Right atrium auricular region (tissue), 2 donors: ENCODE measurements at places on chromosomes 12 and 14. TPM values are rescaled to one million over a fixed set of nuclear protein-coding genes. Genes with fewer than 3 reads are reported as not detected.

- DNase-seq: no peak
- no peaks in the 10 kb centered on the region for H3K27me3 ChIP-seq
- H3K36me3 ChIP-seq: no peaks in the 10 kb centered on the region
- H3K4me3 ChIP-seq: no peak overlapping the region
- H3K4me1 ChIP-seq: no peaks in the 10 kb centered on the region
These were observed 7.7 kb upstream of the IFNG-AS1 start for GRCh38 chr12:67981287-67982162.

- peaks cover 3% of the 10 kb centered on the region for H3K36me3 ChIP-seq
- H3K27ac ChIP-seq: no peak overlapping the region
- no peaks in the 10 kb centered on the region for H3K27me3 ChIP-seq
- no peak overlapping the region for H3K4me3 ChIP-seq
- DNase-seq: no peak
These were observed 24.8 kb downstream of the CLSTN3 start for GRCh38 chr12:7154901-7155470.

- H3K27me3 ChIP-seq: no peaks in the 10 kb centered on the region
- no peaks in the 10 kb centered on the region for H3K36me3 ChIP-seq
- H3K4me3 ChIP-seq: peak overlapping the region; percentile 79
- H3K4me1 ChIP-seq: peaks cover 30% of the 10 kb centered on the region
- peak overlapping the region; percentile 97 for H3K27ac ChIP-seq
- DNase-seq: no peak
These were observed 565 bp upstream of the KLHL42 start for GRCh38 chr12:27779416-27779919.

- H3K4me3 ChIP-seq: no peak overlapping the region
- no peak for DNase-seq
- H3K27me3 ChIP-seq: no peaks in the 10 kb centered on the region
- H3K27ac ChIP-seq: peak overlapping the region; percentile 74
- H3K36me3 ChIP-seq: peaks cover 11% of the 10 kb centered on the region
- no peaks in the 10 kb centered on the region for H3K4me1 ChIP-seq
These were observed 16.7 kb downstream of the STK38L start for GRCh38 chr12:27260746-27261145.

GRCh38 chr12:2624543-2625288 lies 170.1 kb upstream of the FKBP4 start:
- no peaks in the 10 kb centered on the region for H3K4me1 ChIP-seq
- no peak overlapping the region for H3K4me3 ChIP-seq
- peaks cover 76% of the 10 kb centered on the region for H3K36me3 ChIP-seq
- no peak for DNase-seq
- H3K27ac ChIP-seq: no peak overlapping the region

DNA sequence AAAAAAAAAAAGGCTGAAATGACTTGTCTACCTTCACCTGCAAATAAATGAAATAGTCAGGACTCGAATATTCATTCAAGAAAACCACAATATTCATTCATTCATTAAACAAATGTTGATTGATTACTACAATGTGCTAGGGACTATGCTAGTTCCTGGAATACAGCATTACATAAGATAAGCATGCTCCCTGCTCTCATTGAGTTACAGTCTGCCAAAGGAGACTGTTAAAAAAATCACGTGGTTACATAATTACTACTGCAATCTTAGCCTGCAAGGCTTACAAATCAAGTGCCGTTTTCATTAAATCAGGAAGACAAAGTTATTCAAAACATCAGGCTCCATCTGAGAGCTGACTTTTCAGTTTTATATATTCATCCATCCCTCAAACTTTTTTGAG lies 70.4 kb upstream of the RIC8B start:
- H3K4me3 ChIP-seq: no peak overlapping the region
- H3K27me3 ChIP-seq: no peaks in the 10 kb centered on the region

DNA sequence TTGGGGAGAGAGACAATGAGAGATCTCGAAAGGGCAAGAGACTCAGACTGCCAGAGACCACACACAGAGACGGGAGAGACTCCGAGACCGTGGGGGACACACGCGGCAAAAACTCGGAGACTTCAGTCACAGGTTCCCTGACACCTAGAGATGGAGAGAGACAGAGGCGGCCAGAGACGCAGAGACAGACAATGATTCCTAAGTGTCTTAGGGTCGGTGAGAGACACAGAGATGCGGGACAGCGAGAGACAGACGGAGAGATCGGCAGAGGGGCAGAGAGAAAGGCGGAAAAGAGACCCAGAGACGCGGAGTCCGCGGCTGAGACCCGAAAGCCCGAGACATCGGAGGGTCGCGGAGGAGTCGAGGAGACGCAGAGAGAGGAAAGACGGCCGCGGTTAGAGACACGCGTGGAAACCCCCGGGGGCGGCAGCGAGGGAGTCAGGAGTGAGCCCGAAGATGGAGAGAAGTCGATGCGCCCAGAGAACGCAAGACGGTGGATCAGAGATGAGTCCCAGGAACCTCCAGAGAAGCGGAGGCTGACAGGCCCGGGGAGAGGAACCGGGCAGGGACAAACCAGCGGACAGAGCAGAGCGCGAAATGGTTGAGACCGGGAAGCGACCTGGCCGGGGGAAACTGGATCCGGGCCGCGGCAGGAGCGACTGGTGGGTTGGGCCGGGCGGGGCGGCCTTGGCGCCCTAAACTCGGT lies 7.8 kb downstream of the LHX5 start:
- H3K4me3 ChIP-seq: peak overlapping the region; percentile 39
- DNase-seq: no peak
- H3K27ac ChIP-seq: no peak overlapping the region
- no peaks in the 10 kb centered on the region for H3K4me1 ChIP-seq
- H3K36me3 ChIP-seq: no peaks in the 10 kb centered on the region
- H3K27me3 ChIP-seq: peaks cover 48% of the 10 kb centered on the region

DNA sequence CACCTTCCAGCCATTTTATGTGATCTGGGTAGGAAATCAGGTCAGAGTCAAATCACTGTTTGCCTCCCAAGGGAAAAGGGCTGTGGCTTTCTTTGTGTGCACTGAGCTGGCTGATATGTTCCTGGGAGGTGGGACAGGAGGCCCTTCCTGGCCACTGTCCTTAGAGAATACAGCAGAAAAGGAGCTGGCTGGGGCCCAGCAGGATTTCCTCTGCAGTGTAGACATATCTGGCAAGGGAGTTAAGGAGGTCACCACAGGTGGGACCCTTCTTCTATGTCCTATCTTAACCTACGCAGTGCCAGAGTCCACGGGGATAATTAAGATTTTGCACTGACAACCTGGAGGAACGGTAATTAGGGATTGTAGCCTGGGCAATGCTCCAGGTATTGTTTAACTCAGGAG lies 145.3 kb downstream of the NTF3 start:
- no peaks in the 10 kb centered on the region for H3K36me3 ChIP-seq
- H3K27ac ChIP-seq: no peak overlapping the region

DNA sequence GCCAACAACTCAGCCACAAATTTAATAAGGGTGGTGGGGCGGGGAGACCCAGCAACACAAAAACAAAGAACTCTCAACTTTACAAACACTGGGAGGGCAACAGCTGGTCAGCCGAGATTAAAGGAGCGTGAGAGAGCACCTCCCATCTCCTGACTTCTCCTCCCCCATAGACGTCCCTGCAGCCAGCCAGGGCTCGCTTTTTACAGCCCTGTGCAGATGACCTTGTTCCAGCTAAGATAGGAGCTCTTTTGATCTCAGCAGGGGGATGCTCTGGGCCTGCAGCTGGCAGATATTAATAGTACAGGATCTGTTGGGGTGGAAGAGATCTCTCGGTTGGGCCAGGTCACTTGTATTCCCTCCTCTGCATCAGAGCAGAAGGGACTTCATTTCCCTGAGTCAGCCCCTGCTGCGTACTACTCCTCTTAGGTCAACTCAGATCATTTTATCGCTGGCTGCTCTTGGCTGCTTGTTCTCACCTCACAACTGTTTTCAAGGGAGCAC lies 475.8 kb downstream of the RAD51B start:
- H3K36me3 ChIP-seq: no peaks in the 10 kb centered on the region
- no peak overlapping the region for H3K27ac ChIP-seq
- no peaks in the 10 kb centered on the region for H3K27me3 ChIP-seq

GRCh38 chr12:89760783-89761182 lies 52.1 kb upstream of the ATP2B1 start:
- no peaks in the 10 kb centered on the region for H3K36me3 ChIP-seq
- DNase-seq: no peak
- H3K27me3 ChIP-seq: no peaks in the 10 kb centered on the region
- H3K4me1 ChIP-seq: no peaks in the 10 kb centered on the region

GRCh38 chr14:68692216-68692615 lies 100.7 kb downstream of the ZFP36L1 start:
- no peak overlapping the region for H3K27ac ChIP-seq
- H3K36me3 ChIP-seq: no peaks in the 10 kb centered on the region
- no peak for DNase-seq

RGS6 gene
- 12.1 TPM for total RNA-seq

SALL2 gene
- 4.9 TPM for total RNA-seq

MYH6 gene
- 13,240 TPM for total RNA-seq

TPPP2 gene
- not detected for total RNA-seq
